ENCODE measurements at places on chromosomes 4 and X.

DNA sequence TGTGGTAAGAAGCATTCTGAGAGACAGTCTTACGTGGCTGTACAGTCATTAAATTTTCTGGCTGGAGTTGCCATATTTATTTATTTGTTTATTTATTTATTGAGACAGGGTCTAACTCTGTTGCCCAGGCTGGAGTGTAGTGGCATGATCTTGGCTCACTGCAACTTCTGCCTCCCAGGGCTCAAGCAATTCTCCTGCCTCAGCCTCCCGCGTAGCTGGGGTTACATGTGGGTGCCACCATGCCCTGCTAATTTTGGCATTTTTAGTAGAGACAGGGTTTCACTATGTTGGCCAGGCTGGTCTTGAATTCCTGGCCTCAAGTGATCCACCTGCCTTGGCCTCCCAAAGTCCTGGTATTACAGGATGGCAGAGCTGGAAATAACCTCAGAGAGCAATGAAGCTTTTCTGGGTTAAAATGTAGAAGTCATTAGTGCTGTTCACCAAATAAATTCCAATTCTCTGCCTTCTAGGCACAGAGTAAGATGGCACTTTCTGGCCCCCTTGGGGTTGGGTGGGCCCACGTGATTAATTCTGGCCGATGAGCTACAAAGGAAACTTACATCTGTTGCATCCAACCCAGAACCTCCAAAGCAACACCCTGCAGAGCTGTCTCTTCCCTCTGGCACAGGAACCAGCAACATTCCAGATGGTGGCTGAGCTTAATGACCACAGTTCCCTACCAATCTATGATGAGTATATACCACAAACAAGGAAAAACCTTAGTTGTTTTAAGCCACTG, 4.5 kb downstream of the MRFAP1 start:
- DNase-seq: no peak

GRCh38 chr4:66273110-66273509, 602.8 kb upstream of the EPHA5 start:
- DNase-seq: no peak

DNA sequence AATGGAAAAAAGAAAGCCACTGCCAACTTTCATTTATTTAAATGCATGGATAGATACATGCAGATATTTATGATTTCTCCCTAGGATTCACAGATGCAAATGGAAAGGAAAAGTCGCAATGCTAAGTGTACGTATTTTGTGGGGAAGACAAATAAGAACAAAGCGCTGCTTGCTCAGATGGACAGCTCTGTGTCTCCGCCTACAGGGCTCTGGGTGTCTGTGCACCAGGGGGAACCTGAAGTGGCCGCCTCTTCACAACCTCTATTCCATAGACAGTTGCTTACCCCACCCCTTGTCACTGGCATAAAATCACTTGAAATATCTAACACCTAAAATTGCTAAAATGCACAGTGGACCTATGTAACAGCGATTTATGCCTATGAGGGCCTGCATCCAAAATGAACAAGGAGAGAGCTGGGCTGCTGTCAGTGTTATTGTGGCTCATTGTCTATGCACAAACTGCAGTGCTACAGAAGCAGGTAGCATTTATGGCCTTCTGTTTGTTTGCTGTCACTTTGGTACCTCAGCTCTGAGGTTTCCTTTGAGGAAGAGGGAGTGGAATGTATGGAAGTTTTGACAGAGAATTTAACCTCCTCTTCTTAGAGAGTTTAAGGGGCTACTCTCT, 58.6 kb upstream of the PAGE1 start:
- peak; percentile 18 for DNase-seq

DNA sequence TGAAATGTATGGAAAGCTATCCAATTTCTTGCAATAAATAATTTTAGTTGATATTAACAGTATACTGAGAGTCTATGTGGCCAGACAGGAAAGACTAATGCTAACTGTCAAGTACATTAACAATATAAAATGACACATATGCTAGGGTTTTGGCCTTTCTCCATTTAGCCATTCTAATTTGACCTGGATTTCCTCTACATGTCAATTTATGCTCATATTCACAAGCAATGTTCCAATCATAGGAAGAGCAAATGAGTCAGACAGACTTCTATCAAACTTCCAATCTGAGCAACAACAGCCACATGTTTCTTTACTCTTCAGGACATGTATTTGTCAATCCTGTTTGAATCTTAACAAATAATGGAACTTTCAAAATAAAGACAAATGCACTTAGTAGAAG, 53.6 kb downstream of the CORIN start:
- DNase-seq: no peak

DNA sequence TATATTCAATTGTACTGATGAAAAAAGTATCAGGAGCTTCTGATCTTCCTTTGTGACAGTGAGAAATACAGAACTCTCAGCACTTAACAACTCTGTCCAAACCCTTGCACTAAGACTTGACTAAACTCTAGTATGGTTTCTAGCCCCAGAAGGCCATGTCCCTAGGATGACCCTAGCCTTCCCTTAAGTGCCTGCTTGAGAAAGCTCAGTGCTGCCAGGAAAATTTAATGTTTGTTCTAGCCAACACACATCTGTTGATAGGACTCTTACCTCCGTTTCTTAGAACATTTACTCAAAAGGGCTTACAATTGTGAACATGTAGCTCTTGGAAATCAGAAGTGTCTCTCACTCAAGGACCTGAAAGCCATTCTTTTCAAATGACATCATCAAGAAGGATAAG, 1055.2 kb upstream of the FTHL17 start:
- DNase-seq: no peak

- peak; percentile 71 for DNase-seq
These were observed 93.2 kb upstream of the AP1S2 start for GRCh38 chrX:15947648-15948317.

Data from NT2/D1 (cell line).